CD8-positive, alpha-beta memory T cell (primary cell): ENCODE measurements at places on chromosomes 6 and 20. TPM values are rescaled to one million over a fixed set of nuclear protein-coding genes. Genes with fewer than 3 reads are reported as not detected.

- peak; percentile 38 for DNase-seq
Observed at GRCh38 chr20:33653218-33653899, 8.8 kb upstream of the C20orf144 start.

Gene POM121L2
- not detected for total RNA-seq

Gene FABP7
- not detected for total RNA-seq

DNA sequence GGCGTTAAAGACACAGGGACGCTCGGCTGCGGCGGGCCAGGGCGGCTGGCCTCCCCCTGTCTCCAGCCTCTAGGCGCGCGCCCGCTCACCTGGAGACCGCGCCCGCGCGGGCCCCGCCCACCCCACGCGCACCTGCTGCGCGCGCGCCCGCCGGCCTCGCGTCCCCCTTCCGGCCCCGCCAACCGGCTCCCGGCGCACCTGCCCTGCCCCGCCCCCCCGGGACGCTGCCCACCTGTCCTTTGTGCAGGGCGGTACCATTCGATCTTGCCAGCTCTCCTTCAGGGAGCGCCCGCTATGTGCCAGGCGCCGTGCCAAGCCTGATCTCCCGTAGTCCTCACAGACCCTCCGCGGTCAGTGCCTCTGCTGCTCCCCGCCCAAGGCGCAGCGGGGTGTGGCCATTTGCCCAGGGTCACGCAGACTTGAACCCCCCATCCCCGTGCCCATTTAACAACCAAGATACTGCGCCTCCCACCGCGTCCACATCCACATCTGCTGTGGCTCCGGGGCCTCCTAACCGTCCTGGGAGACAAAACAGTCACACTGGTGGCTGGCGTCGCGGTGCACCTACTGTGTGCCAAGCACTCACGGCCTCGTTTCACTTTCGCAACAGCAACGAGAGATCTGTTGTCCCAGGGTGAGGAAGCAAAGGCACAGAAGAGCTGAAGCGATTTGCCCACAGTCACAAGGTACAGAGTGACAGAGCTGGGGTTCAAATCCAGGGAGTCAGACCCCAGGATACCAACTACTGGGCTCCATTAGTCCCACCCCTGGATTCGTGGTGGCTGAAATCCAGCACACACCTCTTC lies 48.1 kb downstream of the NOL4L start:
- DNase-seq = peak; percentile 66

Gene PHACTR1
- total RNA-seq = 0.04 TPM

DNA sequence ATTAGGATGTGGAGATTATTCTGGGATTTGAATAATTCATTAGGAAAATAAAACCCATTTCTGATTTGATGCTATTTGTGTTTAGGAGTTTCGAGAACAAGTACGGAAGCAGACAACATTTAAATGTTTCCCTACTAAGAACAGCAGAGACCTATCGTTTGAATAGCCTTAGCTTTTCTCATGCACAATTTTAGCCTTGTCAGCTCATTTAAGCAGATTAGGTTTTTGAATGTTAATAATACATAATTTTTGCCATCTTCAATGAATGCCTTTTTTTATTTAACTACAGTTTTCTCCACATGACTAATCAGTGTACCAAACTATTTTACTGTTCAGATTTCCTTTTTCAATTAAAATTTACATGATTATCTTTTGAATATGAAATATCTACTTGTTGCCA lies 592.0 kb downstream of the BCKDHB start:
- no peak for DNase-seq

- no peak for DNase-seq
Observed at GRCh38 chr6:57222743-57223077, 603 bp upstream of the RAB23 start.

DNA sequence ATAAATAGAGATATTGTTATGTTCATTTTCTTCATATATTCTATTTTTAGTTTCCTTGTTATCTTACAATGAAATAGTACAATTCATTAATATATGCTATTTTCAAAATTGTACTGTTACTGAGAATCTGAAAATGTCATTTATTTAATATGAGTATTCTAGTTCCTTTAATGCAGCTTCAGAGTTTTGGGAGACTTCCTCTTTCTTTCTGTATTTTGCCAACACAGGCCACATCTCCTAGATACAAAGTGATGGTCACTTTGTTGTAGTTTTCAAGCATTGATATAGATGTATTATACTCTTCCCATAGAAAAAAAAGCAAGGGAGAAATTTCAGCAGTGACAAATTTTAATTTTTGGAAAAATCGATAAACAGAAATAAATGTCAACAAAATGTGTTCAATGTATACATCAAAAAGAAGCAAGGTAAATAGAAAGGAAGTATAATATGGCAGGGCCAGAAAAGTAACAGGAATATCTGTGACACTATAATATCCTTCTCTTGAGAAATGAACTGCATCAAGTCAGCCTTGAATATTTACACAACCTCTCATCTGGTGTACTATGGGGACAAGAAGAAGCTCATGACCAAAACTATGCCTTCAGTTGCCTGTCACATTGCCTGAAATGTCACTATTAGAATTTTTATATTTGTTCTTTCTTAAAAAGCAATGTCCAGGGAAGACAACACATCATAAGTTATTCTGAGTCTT lies 396.0 kb downstream of the TBC1D32 start:
- no peak for DNase-seq

Gene PPP1R14C
- 1.6 TPM for total RNA-seq

DNA sequence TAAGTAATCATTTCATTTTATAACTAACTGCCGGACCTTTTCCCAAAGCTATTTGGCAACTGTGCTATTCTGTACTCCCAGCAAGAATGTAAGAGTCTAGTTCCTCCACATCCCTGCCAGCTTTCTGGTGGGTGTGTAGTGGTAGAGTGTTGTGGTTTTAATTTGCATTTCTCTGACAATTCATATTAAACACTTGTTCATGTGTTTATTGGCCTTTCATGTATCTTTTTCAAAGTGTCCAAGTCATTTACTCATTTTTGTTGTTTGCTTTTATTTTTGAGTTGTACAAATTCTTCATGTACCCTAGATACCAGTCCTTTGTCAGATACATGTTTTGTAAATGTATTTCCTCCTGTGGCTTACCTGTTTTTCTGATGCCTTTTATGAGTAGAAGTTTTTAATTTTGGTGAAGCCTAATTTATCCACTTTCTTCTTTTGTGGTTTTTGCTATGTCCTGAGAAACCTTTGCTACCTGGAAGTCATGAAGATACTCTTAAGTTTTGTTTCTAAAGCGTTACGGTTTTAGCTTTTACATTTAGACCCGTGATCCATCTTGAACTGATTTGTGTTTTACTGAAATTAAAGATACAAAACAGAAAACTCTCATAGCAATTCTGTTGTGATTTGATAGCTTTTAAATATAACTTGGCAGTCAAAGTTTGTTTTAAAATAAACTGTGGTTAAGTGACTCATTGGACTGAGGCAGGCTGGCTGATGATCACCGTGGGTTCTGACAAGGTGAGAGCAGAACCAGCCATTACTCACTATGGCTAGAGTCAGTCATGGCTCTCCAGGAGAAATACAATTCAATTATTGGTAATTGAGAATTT lies 8.0 kb downstream of the MYLIP start:
- peak; percentile 32 for DNase-seq

GRCh38 chr6:163226836-163227485 lies 187.6 kb upstream of the QKI start:
- DNase-seq = no peak

Gene FRK
- 0.04 TPM for total RNA-seq

Gene GSTA3
- total RNA-seq = not detected

- DNase-seq = no peak
Observed at GRCh38 chr20:44600758-44601201, 18.4 kb downstream of the PKIG start.

Gene GDAP1L1
- total RNA-seq = not detected

Gene KIF25
- not detected for total RNA-seq

- no peak for DNase-seq
Observed at GRCh38 chr6:48567016-48567415, 456.0 kb upstream of the PTCHD4 start.

DNA sequence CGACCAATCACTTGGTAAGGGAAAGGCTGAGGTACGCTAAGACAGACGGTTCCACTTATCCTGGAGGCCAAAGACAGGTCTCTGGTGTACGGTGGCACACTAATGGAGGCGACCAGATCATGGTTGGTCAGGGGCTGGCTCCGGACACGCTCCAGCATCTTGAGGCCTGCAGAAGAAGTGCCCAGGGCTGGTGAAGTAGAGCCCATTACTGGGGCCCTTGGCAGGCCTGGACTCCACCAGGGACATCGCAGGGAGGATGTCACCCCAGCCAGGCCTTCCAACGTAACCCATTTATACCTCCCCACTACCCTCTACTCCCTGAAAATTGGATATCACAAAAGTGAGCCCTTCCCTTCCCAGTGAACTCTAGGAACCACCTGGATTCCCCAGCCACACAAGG lies 16.2 kb downstream of the KHDC1L start:
- DNase-seq = no peak

DNA sequence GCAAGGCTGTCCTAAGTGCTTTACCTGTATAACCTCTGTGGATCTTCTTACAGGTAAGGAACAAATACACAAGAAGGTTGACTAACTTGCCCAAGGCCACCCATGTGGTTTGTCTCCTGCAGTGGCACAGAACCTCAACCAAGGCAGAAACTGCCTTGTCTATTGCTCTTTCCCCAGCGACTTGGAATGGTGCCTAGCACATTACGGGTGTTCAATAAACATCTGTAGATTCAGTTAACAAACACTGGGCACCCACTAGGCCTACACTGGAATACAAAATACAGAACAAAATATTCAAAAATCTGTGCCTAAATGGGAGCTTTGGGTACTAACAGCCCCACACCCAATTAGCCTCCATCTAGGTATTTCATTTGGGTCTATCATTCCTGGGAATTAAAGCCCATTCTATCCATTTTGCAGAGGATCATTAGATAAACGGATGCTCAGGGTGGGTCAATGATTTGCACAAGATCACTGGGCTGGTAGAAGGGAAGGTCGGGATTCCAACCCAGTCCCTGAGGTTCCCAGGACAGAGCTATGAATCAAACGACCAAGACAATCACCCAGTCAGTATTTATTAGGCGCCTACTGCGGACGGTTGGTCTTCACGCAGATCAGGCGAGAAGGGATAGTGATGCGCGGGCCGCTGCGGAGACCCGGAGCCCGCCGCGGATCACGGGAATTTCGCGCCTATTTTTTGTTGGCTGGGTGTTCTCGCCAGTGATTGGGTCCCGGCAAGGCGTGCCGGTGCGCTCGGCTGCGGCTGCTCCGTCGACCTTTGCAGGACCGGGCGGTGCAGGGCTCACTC lies at the start of gene STK35:
Gene STK35, plus strand, starts transcription at position 771 of the 808 bp plus-strand sequence. CDS start 55 bp downstream, outside the sequence.
- no peak for DNase-seq

- DNase-seq = no peak
Observed at GRCh38 chr6:12033770-12034169, 21.7 kb downstream of the HIVEP1 start.

GRCh38 chr6:41896281-41896680 lies 1.1 kb upstream of the USP49 start:
- no peak for DNase-seq
